Hematopoietic multipotent progenitor cell treated with erythropoietin and hydrocortisone succinate and interleukin-3 and kit ligand, for 8 days (in vitro differentiated cells): ENCODE measurements at places on chromosomes 11 and 22.

DNA sequence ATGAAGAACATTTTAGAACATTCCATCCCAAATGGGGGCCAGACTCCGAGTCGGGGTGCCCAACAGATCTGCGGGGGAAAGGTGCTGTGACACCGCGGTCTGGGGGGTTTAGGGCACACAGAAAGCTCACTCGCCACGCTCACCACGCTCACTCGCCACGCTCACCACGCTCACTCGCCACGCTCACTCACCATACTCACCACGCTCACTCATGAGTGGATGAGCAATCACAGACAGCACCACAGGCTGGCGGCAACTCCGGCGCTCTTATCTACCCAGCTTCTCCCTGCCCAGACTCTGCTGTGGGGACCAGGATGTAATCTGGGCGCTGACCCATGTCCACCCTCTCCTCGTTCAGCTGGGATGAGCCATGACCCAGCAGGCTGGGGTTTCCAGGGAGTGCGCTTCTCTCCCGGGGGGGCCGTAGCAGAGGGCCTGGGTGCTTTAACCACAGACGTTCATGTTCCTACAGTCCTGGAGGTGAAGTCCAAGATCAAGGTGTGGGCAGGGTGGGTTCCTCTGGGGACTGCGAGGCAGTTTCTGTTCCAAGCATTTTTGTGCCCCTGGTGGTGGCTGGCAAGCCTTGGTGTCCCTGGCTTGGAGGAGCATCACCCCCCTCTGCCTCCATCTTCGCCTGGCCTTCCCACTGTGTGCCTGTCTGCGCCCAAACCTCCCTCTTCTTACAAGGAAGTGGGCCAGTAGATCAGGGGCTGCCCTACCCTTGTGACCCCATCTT, 141.2 kb downstream of the CTTN start:
- DNase-seq: no peak

DNA sequence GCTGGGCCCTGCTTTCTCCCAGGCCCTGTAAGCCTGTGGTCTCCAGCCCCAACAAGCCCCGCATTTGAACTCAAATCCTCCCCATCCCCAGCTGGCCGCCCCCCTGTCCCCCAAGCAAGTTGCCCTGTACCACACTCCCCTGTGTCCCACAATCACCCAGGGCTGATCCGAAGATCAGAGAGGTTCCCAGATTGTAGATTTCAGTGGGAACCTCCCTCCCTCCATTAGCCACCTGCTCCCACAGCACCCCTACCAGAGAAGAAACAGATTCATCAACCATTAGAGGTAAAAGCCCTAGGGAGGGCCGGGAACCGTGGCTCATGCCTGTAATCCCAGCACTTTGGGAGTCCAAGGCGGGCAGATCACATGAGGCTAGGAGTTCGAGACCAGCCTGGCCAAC, 107.5 kb downstream of the FEZ1 start:
- no peak for DNase-seq

DNA sequence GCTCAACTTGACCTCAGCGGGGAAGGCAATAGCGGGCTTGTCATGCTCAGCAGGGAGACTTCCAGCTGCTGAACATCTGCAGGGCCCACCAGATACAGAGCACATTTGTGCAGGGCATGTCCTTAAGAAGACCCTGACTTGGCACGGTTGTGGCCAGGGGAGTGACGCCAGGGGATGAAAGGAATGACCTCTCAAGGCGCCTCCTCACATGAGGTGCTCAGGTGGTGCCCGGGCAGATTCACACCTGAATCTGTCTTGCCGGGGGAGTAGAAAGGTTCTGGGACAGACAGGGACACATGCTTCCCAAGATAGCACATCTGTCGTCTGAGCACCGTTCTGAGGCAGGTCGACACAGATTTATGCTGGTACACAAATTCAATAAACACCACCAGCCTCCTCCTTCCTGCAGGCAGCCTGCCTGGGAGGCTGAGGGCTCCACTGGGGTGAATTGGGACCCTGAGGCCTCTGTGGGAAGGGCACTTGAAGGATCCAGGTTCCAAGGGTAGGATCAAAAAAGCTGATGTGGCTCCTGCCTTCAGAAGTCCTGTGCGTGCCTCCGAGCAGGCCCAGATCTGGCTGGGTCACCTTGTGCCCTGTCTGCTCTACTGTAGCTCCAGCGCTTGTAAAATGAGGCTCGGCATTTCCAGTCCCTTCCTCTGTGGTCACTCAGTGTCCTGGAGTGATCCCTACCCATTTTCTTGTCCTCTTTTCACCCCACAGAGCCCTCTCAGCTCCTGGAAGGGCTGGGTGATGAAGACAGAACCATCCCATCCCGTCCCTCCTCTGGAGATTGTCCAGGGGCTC, 49.6 kb upstream of the NECTIN1 start:
- no peak for DNase-seq

DNA sequence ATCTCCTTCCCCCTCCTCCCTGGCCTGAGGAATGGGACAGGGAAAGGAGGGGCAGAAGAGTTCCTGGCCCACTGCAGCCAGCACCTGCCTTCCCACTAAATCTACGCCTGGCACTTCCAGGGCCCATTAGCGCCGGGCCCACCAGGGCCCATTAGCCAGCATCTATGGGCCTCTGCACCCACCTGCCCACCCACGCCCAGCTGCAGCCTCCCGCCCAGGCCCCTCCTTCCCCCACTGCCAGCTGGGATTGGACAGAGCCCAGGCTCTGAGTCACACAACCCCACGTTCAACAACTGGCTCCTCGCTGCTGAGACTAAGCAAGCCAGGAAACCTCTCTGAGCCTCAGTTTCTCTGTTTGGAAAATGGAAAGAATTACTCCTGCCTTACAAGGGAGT, 48.7 kb downstream of the CYTH4 start:
- no peak for DNase-seq

DNA sequence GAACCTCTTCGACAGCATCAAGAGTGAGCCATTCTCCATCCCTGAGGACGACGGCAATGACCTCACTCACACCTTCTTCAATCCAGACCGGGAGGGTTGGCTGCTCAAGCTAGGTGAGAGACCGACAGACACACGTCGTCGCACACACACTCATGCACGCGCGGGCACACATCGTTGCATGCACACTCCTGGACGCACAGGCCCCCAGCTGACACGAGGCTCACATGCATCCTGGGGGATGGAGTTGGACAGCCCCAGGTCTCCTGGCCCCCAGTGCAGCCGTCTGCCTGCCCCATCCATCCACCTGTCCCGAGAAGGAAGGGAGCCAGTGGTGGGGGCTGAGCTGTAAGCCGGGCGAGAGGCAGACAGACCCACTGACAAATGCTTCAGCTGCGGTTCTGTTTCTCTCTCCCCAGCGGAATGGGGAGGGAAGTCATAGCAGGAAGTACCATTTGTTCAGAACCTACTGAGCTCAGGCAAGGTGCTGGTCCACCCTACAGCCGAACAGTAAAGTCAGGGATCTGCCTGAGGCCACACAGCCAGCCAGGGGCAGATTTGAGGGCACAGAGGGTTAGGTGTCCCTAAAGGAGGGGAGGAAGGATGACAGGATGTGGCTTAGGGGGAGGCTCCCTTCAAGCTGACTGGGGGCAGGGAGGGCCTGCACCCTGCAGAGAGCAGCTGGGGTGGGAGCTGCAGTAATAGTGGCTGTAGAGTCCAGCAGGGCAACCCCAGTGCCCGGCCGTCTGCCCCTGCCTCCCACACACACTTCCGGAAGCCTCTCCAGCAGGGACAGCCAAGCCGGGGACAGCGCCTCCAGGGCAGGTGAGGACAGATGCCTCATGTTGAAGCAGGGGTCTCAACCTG, 27.1 kb downstream of the CYTH4 start:
- DNase-seq: peak; percentile 57

- DNase-seq: no peak
Measured at GRCh38 chr22:48483764-48484528, 1343.7 kb downstream of the BRD1 start.

DNA sequence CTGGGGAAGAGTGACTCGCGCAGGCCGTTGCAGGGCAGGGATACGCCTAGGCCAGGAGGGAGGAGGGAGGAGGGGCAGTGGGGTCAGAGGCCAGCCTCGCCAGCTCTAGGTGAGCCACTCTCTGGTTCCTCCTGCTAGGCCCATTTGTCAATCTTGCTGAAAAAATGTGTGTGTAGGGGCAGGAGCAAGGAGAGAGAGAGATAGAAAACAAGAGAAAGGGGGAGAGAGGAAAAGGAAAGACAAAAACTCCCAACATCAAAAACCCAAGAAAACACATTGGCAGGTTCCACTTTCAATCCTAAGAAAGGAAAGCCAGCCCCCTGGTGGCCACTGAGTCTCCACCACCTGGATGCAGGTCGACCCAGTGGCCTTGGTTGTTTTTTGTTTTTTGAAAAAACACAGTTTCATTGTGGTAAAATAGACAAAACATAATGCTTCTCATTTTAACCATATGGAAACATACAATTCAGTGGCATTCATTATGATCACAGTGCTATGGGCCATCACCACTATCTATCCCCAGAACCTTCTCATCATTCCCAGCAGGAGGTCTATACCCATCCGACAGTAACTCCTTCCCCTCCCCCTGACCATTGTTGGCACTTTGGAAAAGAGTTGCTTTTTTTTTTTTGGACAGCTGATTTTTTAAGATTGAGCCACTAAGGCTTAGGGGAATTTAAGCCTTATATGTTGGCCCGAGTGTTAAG, 10.9 kb downstream of the OMP start:
- DNase-seq: peak; percentile 54

DNA sequence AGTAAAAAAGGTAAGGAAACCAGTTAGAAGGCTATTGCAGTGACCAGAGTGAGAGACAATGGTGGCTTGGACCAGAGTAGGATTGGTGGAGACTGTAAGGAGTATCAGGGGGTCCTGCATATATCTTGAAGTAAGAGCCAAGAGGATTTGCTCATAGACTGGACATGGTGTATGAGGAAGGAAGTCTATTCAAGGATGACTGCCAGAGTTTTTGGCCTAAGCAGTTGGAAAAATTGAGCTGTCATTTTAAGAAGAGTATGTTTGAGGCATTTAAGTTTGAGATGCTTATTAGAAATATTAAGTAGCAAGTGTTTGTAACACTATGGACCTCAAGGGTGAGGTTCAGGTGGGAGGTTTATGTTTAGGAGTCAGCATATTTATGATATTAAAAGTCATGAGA, 596.6 kb downstream of the METTL15 start:
- no peak for DNase-seq

DNA sequence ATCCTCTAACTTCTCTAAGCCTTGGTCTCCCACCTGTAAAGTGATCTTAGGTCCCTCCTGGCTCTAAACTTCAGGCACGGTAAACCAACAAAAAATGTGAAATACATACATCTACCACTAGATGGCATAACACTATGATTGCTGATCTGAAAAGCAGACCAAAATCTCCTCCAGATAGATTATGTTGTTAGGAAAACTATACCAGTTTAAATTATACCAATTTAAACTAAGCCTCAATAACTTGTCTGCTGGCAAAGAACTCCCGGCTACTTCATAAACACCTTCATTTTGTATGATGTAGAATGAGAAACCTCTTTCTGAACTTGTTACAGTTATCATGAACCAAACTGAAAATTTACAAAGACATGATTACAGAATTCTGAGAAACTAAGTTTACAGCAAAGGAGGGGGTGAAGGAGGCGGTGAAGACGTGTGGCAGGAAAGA, 85.9 kb downstream of the SBF2 start:
- peak; percentile 54 for DNase-seq

- peak; percentile 66 for DNase-seq
Measured at GRCh38 chr11:88414385-88414861, 76.9 kb upstream of the CTSC start.

- no peak for DNase-seq
Measured at GRCh38 chr22:39458444-39459083, 1.8 kb downstream of the MGAT3 start.

DNA sequence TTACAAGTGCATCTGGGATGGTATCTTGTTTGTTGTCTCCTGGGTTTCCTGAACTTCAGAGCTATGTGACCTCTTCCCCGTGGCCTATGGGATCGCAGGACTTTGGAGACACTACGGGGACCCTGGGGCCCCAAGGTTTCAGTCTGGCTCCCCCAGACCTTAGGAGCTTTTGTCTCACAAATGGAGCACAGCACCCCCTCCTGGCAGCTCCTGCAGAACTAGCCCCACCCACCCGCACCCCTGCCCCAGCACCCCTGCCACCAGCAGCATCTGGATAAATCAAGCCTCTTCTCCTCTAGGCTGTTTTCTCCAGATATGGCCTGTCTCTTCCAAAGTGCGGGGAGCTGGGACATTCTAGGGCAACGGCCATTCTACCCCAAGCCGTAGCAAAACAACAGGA, 10.4 kb downstream of the RCOR2 start:
- peak; percentile 24 for DNase-seq

- no peak for DNase-seq
Measured at GRCh38 chr11:122707901-122708300, 52.4 kb downstream of the UBASH3B start.

- DNase-seq: no peak
Measured at GRCh38 chr11:8544807-8545206, 49.2 kb downstream of the STK33 start.

GRCh38 chr11:12235553-12235946, 125.2 kb downstream of the MICAL2 start:
- DNase-seq: peak; percentile 45

- no peak for DNase-seq
Measured at GRCh38 chr11:36558571-36559413, 9.0 kb upstream of the RAG1 start.

GRCh38 chr11:68332186-68332585, 19.8 kb downstream of the LRP5 start:
- DNase-seq: no peak

GRCh38 chr22:19149991-19150390, at the start of gene GSC2:
TSS of gene GSC2 (minus strand) at chr22:19150292. CDS start at chr22:19150283, 9 bp downstream.
- DNase-seq: no peak

- DNase-seq: no peak
Measured at GRCh38 chr22:32341122-32341740, 16.4 kb upstream of the RFPL3 start.

DNA sequence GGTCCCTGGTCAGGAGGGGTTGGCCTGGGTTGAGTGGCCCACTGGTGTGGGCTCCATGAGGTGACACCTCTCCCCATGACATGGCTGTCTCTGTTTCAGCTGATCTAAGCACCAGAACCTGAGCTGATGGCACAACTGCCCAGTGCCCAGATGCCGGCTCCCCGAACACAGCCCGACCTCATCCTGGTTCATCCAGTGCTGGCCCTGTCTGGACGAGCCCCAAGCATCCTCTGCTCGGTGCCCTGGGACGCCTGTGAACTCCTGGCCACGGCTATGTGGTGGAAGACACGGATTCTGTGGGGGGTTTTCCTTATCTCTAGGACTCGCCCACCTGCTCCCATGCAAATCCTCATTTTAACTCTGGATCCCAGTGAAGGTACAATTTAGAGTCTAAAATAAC, 389.2 kb downstream of the SHANK2 start:
- DNase-seq: no peak

DNA sequence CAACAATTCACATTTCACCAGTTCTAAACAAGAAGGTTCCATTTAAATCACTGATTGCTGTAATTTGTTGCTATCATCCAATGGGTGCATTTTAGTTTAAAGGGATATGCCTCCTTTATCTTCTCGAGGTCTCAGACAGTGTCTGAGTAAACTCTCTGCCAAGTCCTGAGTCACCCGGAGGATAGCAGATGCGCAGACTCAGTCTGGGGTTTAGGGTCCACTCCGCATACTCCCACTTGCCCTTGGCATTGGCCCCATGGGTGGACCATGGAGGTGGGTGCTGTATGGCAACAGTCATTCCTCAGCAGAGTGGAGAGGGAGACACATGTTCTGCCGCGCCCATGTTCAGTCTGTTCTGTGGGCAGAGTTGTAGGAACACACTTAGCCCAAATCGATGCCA, 65.4 kb upstream of the CRTAM start:
- DNase-seq: peak; percentile 20

GRCh38 chr11:93520726-93521509, 22.3 kb downstream of the SMCO4 start:
- DNase-seq: no peak
